ENCODE measurements at places on chromosomes 5 and 9.

- DNase-seq: no peak
These were observed 5.8 kb downstream of the GABBR2 start for GRCh38 chr9:98702835-98703380.

- DNase-seq: no peak
These were observed 3.0 kb downstream of the GRK6 start for GRCh38 chr5:177429248-177430040.

- no peak for DNase-seq
These were observed 17.7 kb downstream of the JAK2 start for GRCh38 chr9:5002811-5003210.

DNA sequence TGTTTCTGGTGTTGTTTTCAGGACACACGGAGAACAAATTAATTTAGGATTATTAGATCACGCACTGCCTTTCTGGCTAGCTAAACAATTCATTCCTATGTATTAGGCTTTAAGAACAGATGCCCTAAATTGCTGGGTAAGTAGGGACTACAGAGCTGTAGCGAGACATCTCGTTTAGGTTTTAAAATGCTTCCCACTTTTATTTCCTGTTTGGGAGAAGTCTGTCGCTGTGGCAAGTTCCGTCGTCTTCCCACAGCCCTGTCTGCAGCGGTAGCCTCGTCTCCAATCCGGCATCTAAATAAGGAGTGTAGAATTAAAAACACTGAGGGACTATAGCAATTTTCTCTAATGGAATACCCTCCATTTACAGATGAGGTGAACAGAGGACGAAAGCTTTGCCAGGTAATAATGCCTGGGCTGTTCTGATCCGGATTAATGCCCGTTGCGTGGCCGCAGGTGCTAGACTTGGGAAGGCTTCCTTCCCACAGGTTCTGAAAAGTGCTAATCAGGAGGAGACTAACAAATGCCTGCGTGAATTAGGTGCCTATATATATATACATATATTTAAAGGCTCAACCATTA, 1.3 kb upstream of the TRIM36 start:
- DNase-seq: no peak

GRCh38 chr5:135304352-135305221, 94.4 kb downstream of the MACROH2A1 start:
- DNase-seq: no peak

DNA sequence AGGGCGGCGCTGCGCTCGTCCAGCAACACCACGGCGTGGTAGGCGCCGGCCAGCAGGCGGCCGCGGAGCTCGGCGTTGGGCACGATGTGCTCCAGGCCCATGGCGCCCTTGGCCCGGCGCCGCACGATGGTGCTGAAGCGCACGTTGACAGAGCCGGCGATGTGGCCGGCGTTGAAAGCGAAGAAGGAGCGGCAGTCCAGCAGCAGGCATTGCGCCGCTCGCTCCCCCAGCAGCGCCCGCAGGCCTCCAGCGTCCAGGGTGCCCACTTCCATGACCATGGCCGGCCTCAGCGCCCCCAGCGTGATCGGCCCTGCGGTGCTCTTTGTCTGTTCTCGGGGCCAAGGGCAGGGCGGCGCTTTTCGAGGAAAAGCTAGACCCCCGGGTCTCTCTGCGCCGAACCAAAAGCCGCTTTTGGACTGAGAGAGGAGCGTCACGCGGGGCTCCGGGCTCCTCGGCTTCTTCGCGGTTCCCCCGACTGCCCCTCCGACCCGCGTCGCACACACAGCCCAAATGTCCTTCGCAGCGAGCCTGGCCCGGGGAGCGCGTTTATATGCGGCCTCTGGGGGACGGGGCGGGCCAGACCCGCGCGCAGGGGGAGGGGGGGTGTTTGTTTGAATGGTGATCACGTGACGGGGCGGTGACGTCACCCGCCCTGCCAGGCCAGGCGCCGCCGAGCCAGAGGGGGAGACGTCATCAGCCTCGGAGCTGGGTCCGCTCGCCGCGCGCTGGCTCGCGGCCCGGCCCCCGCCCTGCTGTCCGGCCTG, at the start of gene DUSP1:
Gene DUSP1 (minus strand): TSS at position 521 of the 764 bp plus-strand sequence. CDS start 243 bp downstream, at position 278.
- DNase-seq: peak; percentile 79

- DNase-seq: no peak
These were observed 258.0 kb downstream of the NSG2 start for GRCh38 chr5:174303437-174304045.

DNA sequence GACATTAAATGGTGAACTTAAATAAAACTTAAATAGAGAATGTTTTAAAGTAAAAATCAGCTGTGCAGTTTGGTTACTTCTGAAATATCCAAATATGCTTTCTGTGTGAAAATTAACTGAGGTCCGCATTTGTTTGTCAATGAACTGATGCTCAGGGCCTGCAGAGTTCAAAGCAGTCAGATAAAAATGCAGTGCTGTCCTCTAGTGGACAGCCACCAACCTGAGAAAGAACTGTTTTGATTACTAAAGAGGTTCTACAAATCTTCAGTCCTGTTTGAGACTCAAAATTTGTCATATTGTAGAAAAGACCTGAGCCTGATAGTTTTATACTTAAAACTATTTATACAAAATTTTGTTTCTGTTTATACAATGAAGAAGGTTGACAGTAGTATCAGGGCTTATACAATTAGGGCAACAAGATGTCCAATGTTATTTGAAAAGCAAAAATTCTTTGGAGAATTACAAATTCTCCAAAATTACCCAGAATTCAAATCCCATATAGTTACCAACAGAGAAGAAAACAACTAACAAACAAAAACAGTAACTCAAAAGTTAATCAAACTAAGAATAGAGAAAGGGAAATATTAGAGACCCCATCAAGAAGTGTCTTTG, 232.3 kb upstream of the TBCA start:
- DNase-seq: peak; percentile 34

DNA sequence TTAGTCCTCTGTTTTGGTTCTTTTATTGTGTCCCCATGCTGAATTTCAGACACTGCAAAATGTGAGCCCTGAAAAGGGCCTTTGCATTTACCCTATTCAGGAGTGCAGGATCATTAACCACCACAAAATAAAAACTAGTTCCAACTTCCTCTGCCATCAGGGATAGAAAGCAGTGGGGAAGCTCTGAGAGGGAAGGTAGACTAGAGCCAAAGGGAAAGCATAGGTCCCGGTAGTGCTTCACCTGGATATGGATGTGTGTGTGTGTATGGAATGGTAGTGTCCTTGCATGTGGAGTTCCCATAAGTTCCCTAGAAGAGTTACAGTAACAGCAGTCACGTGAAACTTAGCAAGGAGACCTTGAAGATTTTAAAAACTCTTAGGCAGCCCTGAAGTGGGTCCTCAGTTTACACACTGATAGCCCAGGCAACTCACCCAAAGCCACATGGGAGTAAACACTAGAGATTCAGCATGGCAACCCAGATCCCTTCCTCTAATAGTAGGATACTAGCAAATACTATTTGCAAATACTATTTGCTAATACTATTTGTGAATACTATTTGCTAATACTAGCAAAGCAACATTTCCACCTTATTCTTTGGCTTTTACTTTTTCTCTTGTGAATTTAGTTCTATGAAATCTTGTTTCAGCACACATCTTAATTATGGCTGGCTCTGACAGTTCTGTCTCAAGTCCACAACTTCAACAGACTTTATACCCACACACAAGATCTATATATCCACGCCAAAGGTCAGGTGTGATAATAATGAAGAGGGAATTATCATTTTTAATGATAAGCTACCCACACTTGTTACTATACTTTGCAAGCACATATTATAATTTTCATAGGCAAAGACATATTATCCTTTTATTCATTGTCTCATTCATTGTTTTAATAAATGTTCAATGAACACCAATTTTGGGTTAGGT, 70.4 kb upstream of the IFNE start:
- no peak for DNase-seq

DNA sequence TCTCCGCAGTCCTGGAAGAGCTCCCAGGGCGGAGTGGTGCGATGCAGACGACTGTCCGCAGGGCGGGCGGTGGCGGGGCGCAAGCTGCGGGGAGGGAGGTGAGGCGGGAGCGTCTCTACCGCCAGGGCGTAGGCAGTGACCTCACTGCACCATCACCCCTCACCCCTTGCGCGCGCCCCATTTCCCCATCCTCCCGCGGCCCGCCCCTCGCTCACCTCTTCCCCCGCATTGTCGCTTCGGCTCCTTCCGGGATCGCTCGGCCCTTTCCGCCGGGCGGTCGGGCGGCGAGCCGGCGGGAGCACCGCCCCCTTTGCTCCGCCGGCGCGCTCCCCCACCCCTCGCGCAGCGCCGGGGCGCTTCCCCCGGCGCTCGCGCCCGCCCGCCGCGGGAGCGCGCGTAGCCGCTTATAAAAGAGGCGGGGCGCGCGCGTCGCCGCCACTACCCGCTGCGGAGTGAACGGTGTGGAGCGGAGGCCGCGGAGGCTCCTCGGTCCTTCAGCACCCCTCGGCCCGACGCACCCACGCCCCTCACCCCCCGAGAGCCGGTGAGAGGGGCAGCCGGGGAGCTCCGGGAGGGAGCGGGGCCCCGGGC, at the start of gene SPTAN1:
Gene SPTAN1 (plus strand): TSS at position 435 of the 591 bp plus-strand sequence. CDS start 14,154 bp downstream, outside the sequence.
- peak; percentile 57 for DNase-seq

GRCh38 chr9:121388140-121388905, 18.3 kb upstream of the STOM start:
- no peak for DNase-seq

GRCh38 chr5:54746346-54746745, 228.8 kb downstream of the SNX18 start:
- no peak for DNase-seq

GRCh38 chr5:171192111-171192510, 116.9 kb upstream of the TLX3 start:
- no peak for DNase-seq

DNA sequence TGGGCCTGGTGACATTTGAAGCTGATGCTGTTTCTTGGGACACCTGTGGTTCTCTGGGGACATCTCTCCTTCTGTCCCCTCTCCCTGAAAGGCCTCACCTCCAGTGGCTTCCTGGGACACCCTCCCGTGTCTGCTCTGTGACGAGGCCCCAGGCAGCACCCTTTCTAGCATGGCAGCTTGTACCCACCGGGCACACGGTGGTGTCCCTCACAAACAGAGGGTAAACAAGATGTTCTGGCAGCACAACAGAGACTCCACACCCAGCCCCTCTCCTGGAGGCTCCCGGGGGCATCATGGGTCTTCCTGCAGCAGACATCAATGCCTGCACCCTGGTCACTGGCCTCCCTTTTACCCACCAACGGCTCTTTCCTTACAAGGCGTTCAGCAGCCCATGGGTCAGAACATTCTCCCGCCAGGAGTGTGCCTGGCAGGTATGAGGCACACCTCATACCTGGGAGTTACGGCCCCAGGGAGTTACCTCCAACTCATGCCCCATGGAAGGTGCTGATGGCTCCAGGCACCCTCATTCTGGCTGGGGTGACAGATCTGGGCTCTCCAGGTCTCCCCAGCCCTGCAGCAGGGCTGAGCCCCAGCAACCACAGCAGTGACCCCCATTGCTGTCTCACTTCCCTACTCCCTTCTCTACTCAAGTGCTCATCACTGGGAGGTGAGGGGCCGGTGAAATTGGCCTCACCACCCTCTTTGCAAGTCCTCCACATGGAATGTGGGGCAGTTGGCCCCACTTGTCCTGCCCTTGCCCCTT, 51.1 kb downstream of the BARX1 start:
- no peak for DNase-seq

- no peak for DNase-seq
These were observed 7.4 kb downstream of the FIBCD1 start for GRCh38 chr9:130931508-130932254.

- no peak for DNase-seq
These were observed 17.1 kb upstream of the NRARP start for GRCh38 chr9:137319011-137319738.

- DNase-seq: no peak
These were observed 1.1 kb downstream of the BAG1 start for GRCh38 chr9:33263131-33264002.

- no peak for DNase-seq
These were observed 40.6 kb downstream of the ZNF883 start for GRCh38 chr9:112971415-112971814.

GRCh38 chr5:14959399-14960119, 88.0 kb upstream of the ANKH start:
- no peak for DNase-seq

- no peak for DNase-seq
These were observed 514.8 kb downstream of the PSAT1 start for GRCh38 chr9:78811622-78812276.

GRCh38 chr5:129670957-129671500, 76.9 kb upstream of the MINAR2 start:
- no peak for DNase-seq

DNA sequence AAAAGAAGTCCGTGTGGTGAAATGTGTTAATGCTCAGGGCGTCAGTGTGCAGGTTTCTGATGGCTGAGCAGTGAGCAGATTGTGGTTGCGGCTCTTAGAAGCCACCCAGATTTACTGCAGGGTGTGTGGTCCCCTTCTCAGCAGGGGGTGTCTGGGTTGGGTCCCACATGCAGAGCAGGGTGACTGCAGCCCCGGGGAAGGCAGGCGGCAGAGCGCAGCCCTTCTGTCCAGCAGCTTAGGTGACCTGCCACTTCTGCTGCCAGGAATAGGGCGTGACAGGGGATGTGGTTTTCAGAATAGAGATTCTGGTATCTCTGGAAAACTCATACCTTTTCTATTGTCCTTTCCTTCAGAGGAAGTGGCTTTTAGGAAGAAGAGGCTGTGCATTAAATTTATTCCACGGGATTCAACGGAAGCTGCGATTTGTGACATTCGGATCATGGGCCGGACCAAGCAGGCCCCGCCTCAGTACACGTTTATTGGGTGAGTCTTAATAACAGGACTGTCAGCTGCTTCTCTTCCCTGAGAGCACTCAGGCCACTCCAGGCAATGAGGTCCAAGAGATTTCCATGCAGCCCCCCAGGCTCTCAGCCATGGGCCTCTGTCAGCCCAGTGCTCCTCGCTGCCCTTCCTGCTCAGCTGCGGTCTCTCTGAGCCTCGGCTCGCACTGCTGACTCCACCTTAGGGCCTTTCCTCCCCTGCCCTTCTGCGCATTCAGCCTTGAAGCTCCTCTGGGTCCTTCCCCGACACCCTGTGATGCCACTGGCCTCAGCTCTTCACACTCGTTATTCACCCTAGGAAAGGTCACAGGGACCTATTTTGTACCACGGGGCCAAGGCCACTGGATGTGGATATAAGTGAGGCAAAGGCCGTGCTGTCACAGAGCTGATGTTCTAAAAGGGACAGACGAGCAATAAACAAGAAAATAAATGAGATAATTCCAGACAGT, 65.4 kb downstream of the MVB12B start:
- DNase-seq: no peak

- no peak for DNase-seq
These were observed 19.7 kb downstream of the TLE4 start for GRCh38 chr9:79591458-79591857.

- DNase-seq: peak; percentile 39
These were observed 95.8 kb downstream of the CFAP90 start for GRCh38 chr5:7754997-7755596.

GRCh38 chr9:17669206-17669605, 90.3 kb downstream of the SH3GL2 start:
- DNase-seq: no peak

GRCh38 chr9:69809304-69809863, 11.2 kb upstream of the CFAP95 start:
- DNase-seq: no peak

GRCh38 chr9:36345103-36345846, 54.8 kb downstream of the RNF38 start:
- no peak for DNase-seq

Data from NCI-H1694 (cell line).